ENCODE measurements at places on chromosomes 4 and X. TPM values are rescaled to one million over a fixed set of nuclear protein-coding genes. Genes with fewer than 3 reads are reported as not detected.

SMPX gene
- total RNA-seq: not detected

IRAK1 gene
- 233 TPM for total RNA-seq

PDZD11 gene
- total RNA-seq: 91.1 TPM

CHIC2 gene
- 7.2 TPM for total RNA-seq

SPANXN2 gene
- not detected for total RNA-seq

SUPT20HL2 gene
- not detected for total RNA-seq

WDFY3 gene
- total RNA-seq: 13.7 TPM

XK gene
- 0.43 TPM for total RNA-seq

ATP6AP2 gene
- 136 TPM for total RNA-seq

CFI gene
- 1.0 TPM for total RNA-seq

DOK7 gene
- total RNA-seq: 0.31 TPM

HTR2C gene
- total RNA-seq: not detected

XIAP gene
- 38.9 TPM for total RNA-seq

Data from A549 treated with dexamethasone at 1 μM for 4 hours (cell line).